Right lung (tissue), 10 donors: ENCODE measurements at places on chromosomes 11 and 22.

GRCh38 chr22:27772081-27772983 lies 29.2 kb downstream of the MN1 start:
- no peak for DNase-seq

- no peak for DNase-seq
These were observed 520.4 kb downstream of the SOX6 start for GRCh38 chr11:15835788-15836411.

GRCh38 chr22:23438216-23438615 lies 141.9 kb downstream of the IGLL1 start:
- DNase-seq = no peak

- no peak for DNase-seq
These were observed 405.2 kb downstream of the INSC start for GRCh38 chr11:15519911-15520310.

- DNase-seq = no peak
These were observed 126.4 kb downstream of the KCNQ1OT1 start for GRCh38 chr11:2573240-2574042.

DNA sequence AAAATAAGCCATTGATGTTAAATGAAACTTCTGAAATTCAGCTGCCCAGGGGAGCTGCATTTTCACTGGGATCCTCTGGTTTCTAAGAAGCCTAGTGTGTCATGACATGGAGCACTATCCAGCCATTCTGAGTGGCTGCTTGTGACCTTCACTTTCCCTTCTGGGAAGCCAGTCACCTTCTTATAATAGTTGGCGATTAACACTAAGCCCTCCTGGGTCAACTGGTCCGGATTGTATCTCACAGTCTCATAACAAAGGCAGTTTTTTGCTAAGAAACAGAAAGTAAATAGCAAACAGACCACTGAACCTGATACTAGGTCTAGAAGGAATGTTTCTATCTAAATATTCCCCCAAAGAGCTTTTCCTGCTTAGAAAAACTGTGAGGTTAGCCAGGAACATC lies 7.9 kb downstream of the CSRP3 start:
- no peak for DNase-seq

GRCh38 chr11:126109941-126110731 lies 47.5 kb upstream of the CDON start:
- DNase-seq = no peak

GRCh38 chr11:66100272-66101065 lies 30.4 kb downstream of the PACS1 start:
- DNase-seq = no peak

DNA sequence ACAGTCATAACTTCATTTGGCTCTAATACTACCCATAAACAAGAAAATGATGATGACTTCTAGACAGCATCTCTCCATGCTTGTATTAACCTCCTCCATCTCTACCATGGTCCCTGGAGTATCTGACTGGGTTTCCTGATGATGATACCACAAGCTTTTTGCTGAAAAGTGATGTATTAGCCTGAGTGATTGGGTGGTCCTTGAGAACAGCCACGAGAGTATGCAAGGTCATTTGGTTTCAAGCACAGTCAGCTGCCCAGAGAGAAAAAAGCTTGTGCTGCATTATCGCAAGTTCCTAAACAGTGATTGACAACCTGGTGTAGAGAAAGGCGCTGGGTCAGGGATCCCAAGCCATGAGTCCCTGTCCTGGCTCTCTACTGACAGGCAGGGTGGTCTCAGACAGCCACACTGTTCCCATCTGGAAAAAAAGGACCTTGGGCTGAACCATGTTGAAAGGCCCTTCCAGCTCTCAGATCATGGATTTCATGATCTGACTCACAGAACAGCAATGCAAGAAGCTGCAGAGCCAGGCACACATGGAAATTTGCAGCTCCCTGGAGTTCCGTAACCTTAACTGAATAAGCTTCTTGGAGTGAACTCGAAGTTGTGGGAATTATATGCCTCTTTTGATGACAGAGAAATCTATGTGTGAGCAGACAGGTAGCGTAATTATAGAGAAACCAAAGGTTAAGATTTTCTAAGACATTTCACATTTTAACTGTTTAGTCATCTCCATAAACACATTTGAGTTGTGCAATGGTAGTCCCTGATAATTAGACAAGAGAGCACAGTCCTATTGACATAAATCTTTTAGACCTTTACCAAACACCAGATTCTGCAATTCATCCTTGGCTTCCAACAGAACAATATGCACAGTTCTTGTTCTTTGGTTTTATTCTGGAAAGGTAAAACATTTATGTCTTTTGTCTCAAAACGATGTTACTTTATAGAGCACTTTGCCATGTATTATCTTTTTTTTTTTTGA lies 54.1 kb upstream of the UBASH3B start:
- no peak for DNase-seq

DNA sequence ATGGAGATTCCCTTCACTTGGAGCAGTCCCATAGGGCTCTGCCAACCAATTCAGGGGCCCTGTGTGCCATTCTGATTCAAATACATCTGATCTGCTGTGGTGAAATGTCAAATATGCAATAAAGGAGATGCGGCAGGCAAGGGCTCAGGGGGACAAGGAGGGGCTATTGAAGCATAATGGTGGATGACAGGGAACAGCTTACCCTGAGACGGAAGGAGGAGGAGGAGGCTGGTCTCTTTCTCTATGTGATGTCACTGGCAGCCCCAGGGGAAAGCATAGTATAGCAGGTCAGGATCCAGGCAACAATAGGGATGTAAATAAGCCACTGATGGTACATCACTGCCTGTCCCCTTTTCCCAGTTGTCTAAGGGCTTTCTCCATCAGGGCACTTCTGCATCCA lies 350.9 kb upstream of the SYN3 start:
- DNase-seq = no peak

GRCh38 chr11:76844511-76844910 lies 16.2 kb upstream of the ACER3 start:
- DNase-seq = no peak

- DNase-seq = no peak
These were observed 267.8 kb downstream of the TBC1D22A start for GRCh38 chr22:47030143-47030661.

GRCh38 chr11:9861860-9862725 lies 198.2 kb downstream of the SWAP70 start:
- DNase-seq = no peak

DNA sequence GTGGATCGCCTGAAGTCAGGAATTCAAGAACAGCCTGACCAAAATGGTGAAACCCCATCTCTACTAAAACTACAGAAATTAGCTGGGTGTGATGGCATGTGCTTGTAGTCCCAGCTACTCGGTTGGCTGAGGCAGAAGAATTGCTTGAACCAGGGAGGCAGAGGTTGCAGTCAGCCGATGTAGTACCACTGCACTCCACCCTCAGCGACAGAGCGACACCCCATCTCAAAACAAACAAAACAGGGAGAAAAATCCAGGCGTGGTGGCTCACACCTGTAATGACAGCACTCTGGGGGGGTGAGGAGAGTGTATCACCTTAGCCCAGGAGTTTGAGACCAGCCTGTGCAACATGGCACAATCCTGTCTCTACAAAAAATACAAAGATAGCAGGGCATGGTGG lies 802.3 kb upstream of the ARHGAP42 start:
- no peak for DNase-seq

GRCh38 chr11:64556721-64557250 lies 34.2 kb upstream of the SLC22A12 start:
- DNase-seq = no peak

DNA sequence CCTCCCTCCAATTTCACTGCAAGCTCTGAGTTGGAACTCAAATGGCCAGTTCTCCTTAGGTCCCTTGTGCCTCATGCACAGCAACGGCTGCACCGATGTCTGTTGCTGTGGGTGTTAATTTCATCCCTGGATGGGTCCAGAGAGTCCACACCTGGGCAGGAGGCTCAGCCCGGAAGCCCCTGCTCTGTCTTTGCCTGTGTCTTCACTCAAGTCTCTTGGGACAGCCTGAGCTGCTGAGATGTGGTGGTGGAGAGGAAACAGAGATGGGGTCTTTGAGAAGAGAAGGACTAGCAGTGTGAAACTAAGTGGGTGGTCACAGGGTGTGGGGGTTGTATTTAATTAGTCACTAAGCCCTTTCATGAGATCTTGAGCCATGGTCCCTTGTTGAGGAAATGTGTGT lies 109.3 kb downstream of the NECTIN1 start:
- DNase-seq = no peak

GRCh38 chr11:77813256-77813655 lies 7.3 kb downstream of the RSF1 start:
- no peak for DNase-seq

GRCh38 chr22:20146777-20147176 lies 4.1 kb downstream of the CCDC188 start:
- DNase-seq = no peak

- DNase-seq = peak; percentile 32
These were observed 11.3 kb upstream of the EFCAB6 start for GRCh38 chr22:43823353-43823908.

DNA sequence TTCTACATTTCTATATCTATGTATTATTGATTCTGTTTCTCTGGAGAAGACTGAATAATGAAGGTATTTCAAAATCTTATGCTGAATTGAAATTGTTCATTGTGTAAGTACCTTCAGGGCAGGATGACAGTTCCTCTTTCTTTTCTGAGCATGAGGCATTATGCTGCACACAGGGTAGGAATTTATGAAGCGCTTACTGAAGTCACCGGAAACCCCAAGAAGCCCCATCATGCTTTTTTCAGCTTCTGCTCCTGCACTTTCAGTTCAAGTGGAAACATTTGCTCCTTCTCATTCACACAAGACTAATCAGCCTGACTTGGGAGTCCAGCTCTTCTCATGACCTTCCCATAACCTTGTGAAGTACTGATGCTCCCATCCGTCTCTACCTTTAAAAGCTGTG lies 314.7 kb upstream of the SORL1-AS1 start:
- no peak for DNase-seq
